Naive thymus-derived CD4-positive, alpha-beta T cell (primary cell): ENCODE measurements at places on chromosomes 6 and 20. TPM values are rescaled to one million over a fixed set of nuclear protein-coding genes. Genes with fewer than 3 reads are reported as not detected.

DNA sequence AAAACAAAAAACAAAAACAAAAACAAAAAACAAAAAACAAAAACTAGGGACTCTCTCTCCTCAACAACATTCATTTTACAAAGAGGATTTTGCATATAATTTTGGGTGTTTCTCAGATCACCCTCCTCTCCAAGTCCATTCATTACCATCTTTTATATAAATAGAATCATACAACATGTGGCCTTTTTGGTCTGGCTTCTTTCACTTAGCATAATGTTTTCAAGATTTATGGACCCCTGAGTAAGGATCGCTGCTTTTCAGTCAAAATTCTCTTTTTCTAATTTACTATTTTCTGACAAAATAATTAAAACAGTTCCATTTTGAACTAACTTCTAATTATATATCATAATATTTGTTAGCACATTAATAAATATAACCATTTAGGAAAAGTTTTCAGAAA is 94.8 kb downstream of the UBE3D start:
- no peak for DNase-seq

DNA sequence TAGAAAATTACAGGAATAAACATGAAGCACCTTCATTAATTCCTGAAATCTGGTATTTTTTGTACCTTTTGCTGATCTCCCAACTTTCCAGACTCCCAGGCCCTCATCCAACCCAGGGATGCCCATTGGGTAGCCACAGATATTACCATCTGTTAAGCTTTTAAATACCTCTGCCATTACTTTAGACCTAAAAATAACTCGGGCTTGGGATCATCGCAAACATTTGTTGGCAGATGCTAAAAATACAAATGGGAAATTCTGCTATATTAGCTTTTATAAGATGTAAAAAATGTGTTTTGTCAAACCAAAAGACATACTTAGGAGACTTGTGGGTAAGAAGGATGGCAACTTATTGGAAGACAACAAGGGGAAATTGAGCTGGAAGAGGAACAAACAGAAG is 376.1 kb downstream of the CENPW start:
- no peak for DNase-seq

GRCh38 chr20:1017677-1018076 is 15.6 kb upstream of the RSPO4 start:
- DNase-seq: no peak

DNA sequence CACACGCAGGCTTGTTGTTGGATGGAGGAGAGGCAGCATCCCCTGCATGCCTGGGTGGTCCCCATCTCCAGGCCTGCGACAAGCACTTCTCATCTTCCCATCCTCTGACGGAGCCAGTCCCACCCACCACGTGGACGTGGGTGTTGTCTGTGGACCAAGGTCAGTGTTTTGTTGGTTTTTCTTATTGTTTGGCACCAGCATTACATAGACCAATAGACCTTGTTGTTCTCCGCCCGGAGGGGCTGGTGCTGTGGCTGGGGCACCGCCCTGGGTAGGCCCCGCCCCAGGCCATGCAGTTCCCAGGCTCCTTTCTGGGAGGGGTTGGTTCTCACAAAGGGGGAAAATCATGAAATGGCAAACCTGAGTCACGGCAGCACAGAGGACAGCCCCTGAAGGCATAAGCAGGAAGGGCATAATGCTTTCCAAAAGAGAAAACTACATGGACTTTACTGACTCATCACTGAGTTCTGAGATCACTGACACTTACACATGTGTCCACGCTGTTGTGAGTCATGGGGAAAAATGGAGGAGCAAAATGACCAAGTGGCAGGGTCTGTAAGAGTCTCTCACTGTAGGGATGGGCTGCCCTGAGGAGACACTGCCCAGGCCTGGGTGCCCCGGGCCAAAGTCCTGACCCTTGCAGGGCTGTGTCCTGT is 90.8 kb downstream of the THBS2 start:
- DNase-seq: no peak

DNA sequence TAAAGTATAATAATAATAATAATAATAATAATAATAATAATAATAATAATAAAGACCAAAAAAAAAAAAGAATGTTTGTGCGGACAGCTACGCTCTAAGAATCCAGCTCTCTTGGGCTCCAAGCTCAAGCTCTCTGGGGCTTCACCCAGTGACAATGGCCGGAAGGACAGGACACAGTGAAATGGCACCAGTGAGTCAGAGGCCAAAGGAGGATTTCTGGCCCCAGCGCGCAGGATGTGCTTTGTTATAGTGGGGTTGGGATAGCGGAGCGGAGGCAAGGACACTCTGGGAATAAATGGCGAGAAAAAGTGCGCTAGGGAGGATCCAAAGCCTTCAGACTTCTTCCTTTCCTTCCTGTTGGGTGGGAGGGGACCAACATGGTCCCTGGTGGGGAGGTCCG is 38.2 kb downstream of the HLA-A start:
- DNase-seq: no peak

Gene CTCFL
- not detected for polyA plus RNA-seq

Gene PTK6
- 0.38 TPM for polyA plus RNA-seq

- no peak for DNase-seq
Observed at GRCh38 chr6:81896525-81897503, 144.3 kb upstream of the TENT5A start.

DNA sequence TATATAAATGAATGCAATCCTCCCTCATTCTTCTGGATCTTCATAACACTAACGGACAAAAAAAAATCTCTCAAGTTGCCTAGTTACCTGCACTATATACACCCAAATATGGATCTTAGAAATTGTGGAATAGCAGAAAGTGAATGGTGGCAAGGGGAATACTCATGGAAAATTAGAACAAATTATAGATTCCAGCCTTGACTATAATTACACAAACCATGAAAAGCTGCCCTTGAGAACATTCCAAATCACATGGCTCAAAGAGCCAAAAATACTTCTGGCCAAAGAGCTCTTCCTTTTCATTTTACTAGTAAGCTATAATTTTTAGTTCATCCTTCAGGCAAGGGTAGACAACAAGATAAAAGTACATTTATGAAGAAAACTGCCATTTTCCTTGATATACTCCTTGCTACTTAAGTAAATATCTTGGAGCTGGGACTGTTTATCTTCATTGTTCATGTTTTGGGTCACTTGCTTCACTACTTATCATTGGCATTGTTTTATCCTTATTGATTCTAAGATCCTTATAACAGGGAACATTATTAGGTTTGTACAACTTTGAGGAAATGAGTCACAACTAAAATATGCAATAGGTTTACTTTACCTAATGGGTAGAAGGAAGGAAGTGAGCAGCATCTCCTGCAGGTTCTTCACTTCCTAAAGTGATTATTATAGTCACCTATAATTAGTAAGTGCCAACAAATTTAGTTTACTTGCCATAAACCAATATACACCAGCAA is 6.4 kb upstream of the MTRES1 start:
- DNase-seq: no peak

Gene FGD2
- 0.38 TPM for polyA plus RNA-seq

Gene MYLK4
- polyA plus RNA-seq: not detected

Gene AURKA
- 0.43 TPM for polyA plus RNA-seq

DNA sequence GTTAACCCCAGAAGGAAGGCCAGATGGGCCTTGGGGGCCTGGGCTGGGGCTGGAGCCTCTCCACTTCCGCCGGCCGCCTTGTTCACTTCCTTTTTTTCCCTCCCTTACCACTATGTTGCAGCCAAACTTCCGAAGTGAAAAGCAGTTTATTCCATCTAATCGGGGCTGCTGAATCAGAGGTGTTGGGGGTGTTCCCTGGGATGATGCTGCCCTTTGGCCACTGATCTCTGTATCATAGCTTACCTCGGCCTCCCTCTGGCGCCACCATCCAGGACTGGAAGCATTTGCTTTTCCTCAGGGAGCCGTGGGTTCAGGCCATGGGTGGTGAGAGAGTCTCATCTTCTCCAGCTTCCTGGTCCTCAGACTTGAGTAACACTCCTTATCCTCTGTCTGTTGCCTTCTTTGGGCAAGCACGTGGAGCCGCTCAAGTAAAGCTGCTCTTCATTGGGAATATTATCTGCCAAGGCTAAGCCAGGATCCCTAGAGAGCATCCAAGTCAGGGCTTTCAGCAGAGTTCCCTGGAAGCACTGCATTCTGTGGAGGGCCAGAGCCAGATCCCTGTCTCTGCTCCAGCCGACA is 39.6 kb downstream of the SLX4IP start:
- no peak for DNase-seq

GRCh38 chr20:13770141-13770540 is 14.6 kb downstream of the ESF1 start:
- DNase-seq: no peak

- DNase-seq: peak; percentile 63
Observed at GRCh38 chr6:155126727-155127439, 131.8 kb downstream of the TIAM2 start.

- no peak for DNase-seq
Observed at GRCh38 chr6:88972504-88973423, 9.3 kb upstream of the RNGTT start.

DNA sequence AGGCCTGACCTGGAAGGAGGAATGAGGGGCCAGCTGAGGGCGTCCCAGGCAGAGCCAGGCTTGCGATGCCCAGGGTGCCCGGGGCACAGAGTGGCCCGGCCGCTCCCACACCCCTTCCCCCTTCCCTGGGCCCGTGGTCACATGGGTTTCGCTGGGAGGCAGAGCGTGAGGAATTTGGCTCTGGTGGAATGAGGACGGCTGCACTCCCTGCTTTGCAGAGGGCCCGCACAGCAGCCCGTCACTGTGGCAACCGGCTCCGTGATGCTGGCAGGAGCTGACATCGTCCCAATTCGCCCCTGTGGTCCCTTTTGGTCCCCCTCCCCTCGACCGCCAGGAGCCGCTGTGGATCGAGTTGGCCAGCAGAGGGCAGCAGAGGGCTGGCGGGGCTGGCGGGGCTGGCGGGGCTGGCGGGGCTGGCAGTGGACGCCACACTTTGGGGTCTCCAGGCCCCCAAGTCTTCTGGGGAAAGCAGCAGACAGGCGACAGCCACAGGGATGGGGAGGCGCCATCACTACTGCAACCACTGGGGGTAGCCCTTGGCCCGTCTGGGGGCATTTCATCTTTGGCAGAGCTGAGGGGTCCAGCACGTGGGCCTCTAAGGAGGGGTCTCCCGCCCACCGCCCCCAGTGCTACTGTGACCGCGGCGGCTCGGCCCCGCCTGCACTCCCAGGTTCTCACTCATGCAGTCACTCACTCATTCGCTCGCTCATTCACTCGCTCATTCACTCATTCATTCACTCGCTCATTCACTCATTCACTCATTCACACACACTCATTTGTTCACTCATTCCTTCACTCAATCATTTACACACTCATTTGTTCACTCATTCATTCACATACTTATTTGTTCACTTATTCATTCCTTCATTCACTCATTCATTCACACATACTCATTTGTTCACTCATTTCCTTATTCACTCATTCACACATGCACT is 49.7 kb upstream of the BHLHE23 start:
- peak; percentile 33 for DNase-seq

GRCh38 chr6:49636713-49637349 is at the start of gene RHAG:
RHAG (minus strand) TSS chr6:49636839; CDS start chr6:49636812, 27 bp downstream.
- DNase-seq: no peak

Gene LGSN
- not detected for polyA plus RNA-seq

DNA sequence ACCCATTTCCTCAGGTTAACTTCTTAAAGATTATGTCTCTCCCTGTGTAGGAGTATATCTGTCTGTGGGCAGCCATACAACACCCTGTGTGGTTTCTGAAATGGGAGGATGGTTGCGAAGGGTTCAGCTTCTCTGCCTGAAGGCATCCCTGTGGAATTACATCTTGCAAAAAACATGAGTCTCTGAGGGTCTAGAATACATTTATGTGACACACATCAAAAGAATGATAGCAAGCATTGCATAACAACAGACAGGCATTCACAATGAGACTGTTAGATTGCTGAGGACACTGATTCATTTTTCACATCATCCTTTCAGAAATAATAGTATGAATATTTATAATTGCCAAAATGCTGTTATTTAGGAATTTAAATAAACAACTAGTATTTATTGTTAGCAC is 670.9 kb downstream of the HTR1B start:
- DNase-seq: no peak

DNA sequence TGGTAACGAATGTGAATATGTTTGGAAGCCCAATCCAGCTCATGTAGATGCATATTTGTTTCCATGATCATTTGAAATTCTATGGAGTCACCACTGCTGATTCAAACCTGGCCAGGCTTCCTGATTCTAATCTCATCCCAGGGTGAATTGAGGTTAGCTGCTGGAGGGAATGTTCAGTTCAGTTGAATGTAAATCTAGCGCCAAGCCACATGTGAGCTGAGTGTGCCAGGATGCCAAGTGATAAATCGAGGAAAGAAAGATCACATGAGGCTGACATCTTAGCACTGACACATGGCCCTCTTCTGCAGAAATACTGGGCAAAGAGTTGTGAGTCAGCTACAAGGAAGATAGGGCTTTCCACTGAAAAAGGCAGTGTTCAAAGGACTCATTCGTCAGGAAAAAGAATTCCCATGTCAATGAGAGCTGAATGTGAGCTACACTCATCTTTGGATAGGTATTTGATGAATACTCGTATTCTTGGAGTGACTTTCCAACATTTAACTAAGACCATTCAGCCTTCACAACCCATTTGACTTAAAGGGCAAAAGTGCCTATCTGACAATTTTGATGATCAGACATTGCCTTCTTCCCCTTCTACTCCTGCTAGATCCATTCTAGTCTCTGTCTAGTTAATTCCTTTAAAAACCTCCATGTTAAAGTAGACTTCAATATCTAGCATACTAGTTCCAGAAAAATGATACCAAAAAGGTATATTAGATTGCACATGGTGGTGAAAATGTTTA is 172.1 kb downstream of the MTFR2 start:
- DNase-seq: no peak

GRCh38 chr6:2733324-2733723 is 17.4 kb downstream of the MYLK4 start:
- DNase-seq: peak; percentile 54

GRCh38 chr6:15773806-15774410 is 111.1 kb upstream of the DTNBP1 start:
- DNase-seq: no peak

- DNase-seq: no peak
Observed at GRCh38 chr6:169167581-169168301, 85.9 kb downstream of the THBS2 start.

DNA sequence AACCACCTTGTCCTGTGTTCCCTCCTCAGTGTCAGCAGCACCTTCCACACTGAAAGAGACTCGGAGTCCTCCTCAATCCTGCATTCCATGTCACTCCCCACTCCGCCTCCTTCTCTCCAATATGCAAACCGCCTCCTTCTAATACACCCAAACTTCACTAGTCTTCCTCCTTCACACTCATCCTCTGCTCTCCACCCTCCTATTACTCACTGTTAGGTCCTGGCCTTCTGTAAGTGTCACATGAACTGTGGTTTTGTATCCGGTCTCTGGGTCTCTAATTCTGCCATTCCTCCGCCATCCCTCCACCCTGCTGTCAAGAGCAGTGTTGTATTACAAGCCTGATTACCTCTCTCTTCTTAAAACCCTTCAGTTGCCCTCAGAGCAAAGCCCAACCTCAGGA is 200.5 kb upstream of the CDYL start:
- no peak for DNase-seq

GRCh38 chr6:162343198-162343935 is 384.2 kb downstream of the PRKN start:
- no peak for DNase-seq

Gene VSX1
- not detected for polyA plus RNA-seq

Gene FERMT1
- not detected for polyA plus RNA-seq

GRCh38 chr20:56867128-56867527 is 238.0 kb downstream of the TFAP2C start:
- no peak for DNase-seq

- DNase-seq: no peak
Observed at GRCh38 chr6:127119102-127120022, 891 bp downstream of the RSPO3 start.

Gene ZNF334
- not detected for polyA plus RNA-seq

Gene GMNN
- 4.2 TPM for polyA plus RNA-seq

Gene PLA2G7
- not detected for polyA plus RNA-seq
